ENCODE measurements at places on chromosomes 11 and 22. TPM values are rescaled to one million over a fixed set of nuclear protein-coding genes. Genes with fewer than 3 reads are reported as not detected.

The OR5M10 gene
- total RNA-seq: not detected

The RBMXL2 gene
- total RNA-seq: 0.09 TPM

The HSPA8 gene
- total RNA-seq: 1,679 TPM

The SERHL2 gene
- total RNA-seq: 2.4 TPM

The MYBPC3 gene
- 0.09 TPM for total RNA-seq

The MGAT3 gene
- 1.6 TPM for total RNA-seq

The FAM118A gene
- 24.1 TPM for total RNA-seq

The MN1 gene
- total RNA-seq: 0.47 TPM

The STT3A gene
- 47.1 TPM for total RNA-seq

The ADM gene
- 4.7 TPM for total RNA-seq

The ADAMTS8 gene
- total RNA-seq: 0.14 TPM

The CCDC87 gene
- total RNA-seq: 0.14 TPM

The FAM180B gene
- total RNA-seq: not detected

The OR52E8 gene
- total RNA-seq: not detected

The VEGFB gene
- total RNA-seq: 16.0 TPM

The PLAAT5 gene
- 0.19 TPM for total RNA-seq

The NTM gene
- 0.47 TPM for total RNA-seq

The OR5P2 gene
- total RNA-seq: not detected

The GDPD4 gene
- not detected for total RNA-seq

The TH gene
- 0.14 TPM for total RNA-seq

The CXCR5 gene
- 0.57 TPM for total RNA-seq

The RAG2 gene
- 195 TPM for total RNA-seq

The GRAP2 gene
- 193 TPM for total RNA-seq

The FGF19 gene
- 0.09 TPM for total RNA-seq

Measured in thymus (tissue), 14 donors.